GDM1 (cell line): ENCODE measurements at places on chromosomes 11 and 22.

DNA sequence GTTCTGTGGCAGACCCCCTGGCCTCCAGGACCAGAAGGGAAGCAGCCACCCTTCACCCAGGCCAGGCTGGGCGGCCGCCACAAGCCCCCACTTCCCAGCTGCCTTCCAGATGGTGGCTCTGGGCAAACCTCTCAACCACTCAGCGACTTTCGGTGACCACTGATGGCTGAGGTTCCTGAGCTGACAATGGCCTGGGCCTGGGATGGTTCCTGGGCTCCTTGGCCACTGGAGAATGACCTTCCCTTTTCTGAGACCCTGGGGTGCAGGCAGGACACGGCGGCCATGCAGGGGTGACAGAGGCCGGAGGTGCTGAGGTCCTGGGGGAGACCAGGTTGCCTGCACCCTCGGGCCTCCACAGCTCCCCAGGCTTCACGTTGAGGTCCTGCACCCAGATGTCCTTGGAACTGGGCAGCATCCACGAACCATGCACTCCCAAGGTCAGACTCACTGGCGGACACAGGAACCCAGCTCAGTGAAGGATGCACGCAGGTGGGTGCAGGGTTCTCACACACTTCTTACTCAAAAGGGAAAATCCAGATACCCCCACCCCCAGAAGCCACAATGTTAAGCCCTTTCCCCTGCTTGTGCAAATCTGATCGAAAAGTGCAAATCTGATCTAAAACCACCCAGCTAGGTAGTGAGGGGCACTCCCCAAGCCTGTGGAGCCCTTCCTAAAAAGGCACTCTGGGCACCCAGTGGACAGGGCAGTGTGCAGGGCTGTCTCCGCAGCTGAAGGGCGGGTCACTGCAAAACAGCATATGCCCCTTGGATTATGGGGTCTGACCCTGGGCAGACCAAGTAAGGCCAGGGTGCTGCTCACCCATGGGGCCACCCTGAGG lies 13.9 kb upstream of the PHLDA2 start:
- DNase-seq: no peak

DNA sequence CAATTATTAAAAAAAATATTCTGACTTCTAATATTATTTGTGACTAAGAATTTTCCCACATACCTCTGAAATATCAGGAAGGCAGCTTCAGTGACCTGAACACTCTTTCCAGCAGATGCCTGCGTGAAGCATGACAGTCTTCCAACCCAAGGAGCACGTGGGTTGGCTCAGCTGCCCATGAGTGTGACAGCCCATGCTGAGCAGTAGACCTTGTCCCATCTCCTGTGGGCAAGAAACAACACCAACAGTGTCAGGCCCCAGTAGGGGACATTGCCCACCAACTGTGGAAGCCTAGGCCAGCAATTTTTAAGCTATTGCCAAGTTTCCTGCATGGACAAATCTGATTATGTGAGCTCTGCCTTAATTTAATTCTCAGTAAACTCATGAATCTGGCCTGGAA lies 66.4 kb upstream of the OLFML1 start:
- DNase-seq: no peak

GRCh38 chr11:64102005-64102738 lies 63.7 kb downstream of the MACROD1 start:
- no peak for DNase-seq

GRCh38 chr22:39237318-39238100 lies 7.3 kb downstream of the PDGFB start:
- DNase-seq: no peak

- DNase-seq: no peak
Measured at GRCh38 chr11:31841435-31841834, 30.3 kb upstream of the PAX6 start.

DNA sequence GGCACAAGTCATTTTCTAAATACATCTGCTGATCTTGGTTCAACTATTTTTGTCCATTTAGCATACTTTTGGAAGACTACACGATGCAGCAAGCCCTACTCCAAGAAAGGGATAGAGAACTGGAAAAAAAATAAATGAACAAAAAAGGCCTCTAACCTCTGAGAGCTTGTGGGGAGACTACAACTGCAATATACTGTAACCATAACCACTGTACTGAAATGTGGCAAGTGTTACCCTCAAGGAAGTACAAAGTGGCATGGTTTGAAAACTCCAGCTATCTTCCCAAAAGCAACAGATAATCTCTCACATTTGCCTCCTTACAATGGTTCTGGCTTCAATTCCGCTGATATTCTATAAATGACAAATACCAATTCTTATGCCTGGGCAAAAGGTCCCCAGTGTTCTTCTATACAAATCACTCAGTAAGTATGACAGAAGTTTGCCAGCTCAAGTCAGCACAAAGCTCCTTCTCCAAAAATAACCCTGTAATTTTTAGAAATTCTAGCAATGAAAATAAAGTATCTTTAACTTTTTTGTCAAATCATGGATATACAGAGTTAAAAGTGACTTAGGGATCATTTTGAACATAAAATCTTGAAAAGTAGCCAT lies 22.9 kb downstream of the AMBRA1 start:
- no peak for DNase-seq
